GM03348 (cell line): ENCODE measurements at places on chromosomes 11 and 22.

GRCh38 chr11:27313157-27313821, 49.7 kb downstream of the CCDC34 start:
- DNase-seq, result peak; percentile 40

DNA sequence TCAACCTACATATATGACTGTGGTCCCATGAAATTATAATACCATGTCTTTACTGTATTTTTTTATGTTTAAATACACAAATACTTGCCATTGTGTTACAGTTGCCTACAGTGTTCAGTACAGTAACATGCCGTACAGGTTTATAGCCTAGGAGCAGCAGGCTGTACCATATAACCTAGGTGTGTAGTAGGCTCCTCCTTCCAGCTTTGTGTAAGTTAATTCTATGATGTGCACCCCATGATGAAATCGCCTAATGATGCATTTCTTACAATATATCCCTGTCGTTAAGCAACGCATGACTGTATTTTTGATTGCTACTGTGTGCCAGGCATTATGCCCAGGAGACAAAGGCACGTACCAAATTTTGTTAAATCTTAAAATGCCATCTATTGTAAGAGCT, 163.7 kb downstream of the LDLRAD3 start:
- no peak for DNase-seq

DNA sequence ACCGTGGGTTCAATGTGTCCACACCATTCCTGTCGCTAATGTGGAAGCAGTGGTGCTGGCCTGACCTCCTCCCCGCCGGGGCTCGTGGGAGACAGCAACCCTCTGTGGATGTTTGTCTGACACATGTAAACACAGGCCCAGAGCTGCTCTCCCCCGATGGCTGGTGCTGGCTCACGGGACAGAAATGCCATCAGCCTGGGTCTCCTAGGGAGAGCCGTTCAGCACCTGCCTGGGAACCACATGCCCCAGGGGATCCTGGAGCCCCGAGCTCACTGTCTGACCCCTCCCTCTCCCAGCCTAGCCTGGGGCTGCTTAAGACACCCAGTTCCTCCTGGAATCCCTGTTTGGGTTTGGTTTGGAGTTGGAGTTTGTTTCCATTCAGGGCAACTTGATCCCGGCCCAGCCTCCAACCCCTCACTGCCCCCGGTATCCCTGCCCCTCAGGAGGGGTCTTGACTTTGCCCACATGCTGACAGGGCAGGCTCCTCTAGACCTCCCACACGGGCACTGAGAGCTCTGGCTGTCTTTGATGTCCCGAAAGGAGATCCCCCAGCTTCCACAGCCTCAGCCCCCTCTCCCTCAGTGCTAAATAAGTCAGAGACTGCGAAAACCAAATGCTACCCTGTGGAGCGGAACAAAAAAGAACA, 50.9 kb upstream of the WNT11 start:
- no peak for DNase-seq

DNA sequence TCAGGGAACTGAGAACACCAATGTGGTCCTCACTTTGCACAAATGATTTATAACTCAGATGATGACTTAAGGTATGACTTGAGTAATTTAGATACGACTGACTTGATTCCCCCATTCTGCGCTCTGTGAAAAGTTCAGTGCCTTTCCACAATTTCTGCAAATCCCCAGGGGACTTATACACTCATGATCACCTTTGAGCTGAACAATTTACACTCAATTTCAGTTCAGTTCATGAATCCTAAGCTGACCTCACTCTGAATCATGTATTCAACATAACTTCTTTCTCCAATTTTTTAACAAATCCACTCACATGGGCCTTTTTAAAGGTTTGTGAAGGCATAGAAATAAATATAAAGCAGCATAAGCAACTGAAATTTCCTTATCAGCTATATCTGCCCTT, 274.2 kb downstream of the FAM76B start:
- DNase-seq, result no peak

- DNase-seq, result no peak
Observed at GRCh38 chr11:128474036-128474874, 113.1 kb downstream of the ETS1 start.

DNA sequence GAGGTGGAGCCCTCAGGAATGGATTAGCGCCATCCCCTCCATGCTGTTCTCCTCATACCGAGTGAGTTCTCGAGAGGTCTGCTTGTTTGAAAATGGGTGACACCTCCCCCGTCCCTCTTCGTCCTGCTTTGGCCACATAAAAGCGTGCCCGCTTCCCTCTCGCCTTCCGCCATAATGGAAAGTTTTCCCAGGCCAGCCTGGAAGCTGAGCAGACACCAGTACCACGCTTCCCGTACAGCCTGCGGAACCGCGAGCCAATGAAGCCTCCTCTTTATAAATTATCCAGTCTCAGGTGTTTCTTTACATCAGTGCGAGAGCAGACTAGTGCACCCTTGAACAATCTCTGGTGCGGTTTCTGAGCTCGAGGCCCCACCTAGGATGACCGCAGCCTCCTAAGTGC, 12.8 kb downstream of the ALG12 start:
- DNase-seq, result no peak
